Stimulated activated CD8-positive, alpha-beta memory T cell treated with anti-CD3 and anti-CD28 coated beads, Interleukin-4, amount 100 ng/mL, for 4 hours (primary cell): ENCODE measurements at places on chromosomes 7 and 10.

GRCh38 chr7:95473276-95473985 is 12.3 kb upstream of the ASB4 start:
- no peak for DNase-seq

GRCh38 chr10:86644152-86644793 is 10.1 kb upstream of the OPN4 start:
- no peak for DNase-seq

- no peak for DNase-seq
Measured at GRCh38 chr10:110794808-110795207, 76.9 kb upstream of the PDCD4 start.

DNA sequence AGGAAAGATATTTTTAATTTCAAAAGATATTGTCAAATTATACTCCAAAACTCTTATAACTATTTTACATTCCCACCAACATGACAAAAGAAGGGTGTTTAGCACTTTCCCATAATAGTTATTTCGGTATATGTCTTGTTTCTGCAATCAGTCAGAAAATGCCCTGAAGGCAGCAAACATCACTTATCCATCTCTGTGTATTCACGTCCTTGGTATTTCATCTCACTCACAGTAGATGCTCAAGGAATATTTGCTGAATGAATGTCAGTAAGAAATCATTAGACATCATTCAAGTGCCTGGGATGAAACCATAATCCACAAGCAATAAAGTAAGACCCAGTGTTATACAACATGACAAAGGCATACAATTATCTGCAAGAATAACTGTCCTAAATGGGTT is 112.7 kb downstream of the GFRA1 start:
- no peak for DNase-seq

DNA sequence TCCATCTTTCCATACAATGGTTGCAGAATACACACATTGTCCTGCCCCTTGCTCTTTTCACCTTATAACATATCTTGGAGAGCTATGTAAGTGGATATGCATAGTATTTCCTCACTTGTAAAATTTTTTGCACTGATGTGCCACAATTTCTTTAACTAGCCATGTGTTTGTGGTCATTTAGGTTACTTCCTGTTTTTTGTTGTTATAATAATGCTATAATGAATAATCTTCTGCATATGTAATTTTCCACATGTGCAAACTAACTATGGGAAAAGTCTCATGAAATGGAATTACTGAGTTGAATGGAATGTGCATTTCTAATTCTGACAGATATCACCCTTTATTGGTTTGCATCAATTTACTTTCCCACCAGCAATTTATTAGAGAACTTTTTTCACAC is 2.8 kb downstream of the TAS2R41 start:
- no peak for DNase-seq

DNA sequence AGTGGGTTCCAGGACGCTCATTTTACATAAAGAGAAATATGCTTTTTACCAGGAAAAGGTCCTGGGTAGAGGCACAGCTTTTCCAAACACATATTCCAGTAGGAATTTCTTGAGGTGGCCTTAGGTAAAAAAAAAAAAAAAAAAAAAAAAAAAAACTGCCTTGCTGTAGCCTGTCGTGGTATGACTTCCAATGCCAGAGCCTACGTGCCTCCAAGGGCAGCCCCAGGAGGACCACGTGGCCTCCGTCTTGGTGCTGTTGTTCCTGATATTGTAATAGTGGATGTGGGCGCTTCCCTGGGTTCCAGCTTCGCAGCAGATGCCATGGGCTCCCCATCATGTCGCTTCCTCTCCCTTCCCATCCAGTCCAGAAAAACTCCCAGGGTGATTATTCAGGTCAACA is 49.3 kb downstream of the PRKAG2 start:
- no peak for DNase-seq

DNA sequence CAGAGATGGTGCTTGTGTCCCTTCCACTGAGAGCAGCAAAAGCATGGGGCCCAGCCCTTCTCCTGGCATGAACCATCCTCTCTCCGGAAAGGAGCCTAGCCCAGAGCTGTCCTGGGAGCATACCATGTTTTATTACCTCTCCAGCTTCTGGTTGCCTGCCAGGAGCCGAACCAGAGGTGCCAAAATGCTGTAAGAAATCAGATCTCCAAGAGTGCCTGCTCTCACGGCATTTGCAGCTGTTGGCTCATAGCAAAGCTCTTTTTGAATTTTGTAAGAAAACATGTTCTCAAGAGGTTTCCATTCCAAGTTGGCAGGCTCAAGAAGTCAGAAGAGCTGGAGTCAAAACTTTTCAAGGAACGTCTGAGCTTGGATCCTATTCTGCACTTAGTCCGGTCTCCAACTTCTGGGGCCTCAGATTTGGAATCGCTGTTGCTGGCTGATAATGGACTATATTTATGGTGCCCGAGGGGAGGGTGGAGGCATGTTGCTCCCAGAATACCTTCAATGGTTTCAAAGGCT is 211.7 kb upstream of the MKI67 start:
- no peak for DNase-seq

DNA sequence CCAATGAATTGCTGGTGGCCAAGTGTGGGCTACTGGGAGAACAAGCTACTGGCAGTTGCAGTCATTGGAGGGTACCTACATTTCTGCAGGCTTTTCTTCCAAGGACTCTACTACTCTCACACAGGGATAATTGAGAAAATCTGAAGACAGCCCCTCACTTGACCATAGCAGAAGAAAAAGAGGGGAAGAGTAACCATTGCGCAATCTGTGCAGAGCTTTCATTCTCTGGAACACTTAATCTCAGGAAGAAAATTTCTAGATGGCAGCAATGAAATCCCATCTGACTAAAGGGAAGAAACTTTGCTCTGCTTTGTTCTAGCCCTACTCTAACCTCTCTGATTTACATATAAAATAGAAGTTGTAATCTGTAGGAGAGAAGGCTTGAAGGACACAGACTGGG is 1239.6 kb upstream of the SORCS1 start:
- DNase-seq, result no peak

GRCh38 chr7:151142686-151143040 is 24.8 kb downstream of the GBX1 start:
- no peak for DNase-seq

DNA sequence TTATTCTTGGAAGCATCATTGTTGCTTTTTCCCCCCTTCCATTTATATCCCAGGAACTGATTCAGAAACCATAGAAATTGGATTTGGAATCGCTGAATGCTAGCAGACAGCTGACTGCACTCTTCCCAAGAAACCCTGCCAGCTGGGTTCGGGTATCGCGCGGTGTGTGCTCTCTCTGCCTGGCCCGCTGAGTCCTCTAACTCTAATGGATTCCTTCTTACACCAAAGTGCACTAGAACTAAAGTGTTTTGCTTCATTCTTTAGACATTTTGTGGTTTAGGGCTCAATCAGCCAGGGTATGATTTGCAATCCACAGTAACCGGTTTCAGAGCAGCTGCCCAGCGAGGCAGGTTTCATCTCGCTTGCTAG is 92.2 kb downstream of the EGFR start:
- DNase-seq, result no peak

GRCh38 chr7:50497968-50498367 is 47.8 kb upstream of the FIGNL1 start:
- no peak for DNase-seq
